Bone marrow (tissue), 2 donors: ENCODE measurements at places on chromosomes 6 and 20.

DNA sequence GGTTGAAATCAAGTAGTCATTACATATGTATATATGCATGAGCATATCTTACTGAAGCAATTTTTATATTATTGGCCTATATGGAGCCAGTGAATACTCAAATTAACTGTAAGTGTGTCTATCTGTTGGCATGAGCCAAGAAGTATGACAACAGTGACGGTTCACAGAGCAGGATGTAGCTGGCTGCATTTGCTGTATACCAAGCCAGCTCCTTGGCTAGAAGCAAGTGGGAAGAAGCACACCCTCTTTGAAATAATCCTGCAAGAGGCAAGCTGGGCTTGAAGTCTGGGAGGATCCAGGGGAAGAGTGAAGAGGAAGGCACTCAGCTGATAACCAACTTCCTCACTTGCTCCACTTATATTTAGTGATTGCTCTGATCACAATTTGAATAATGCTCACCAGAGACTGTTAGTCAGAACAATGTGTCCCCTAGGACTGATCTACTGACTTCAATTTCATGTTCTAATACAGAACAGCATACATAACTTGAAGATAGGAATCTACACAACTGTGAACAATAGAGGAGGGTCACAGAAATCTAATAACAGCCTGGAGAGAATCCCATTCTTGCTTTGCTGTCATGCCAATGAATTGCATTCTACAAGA lies 497.3 kb downstream of the PRKN start:
- DNase-seq, result no peak

GRCh38 chr20:60136645-60137401 lies 178.6 kb downstream of the CDH26 start:
- DNase-seq, result no peak

DNA sequence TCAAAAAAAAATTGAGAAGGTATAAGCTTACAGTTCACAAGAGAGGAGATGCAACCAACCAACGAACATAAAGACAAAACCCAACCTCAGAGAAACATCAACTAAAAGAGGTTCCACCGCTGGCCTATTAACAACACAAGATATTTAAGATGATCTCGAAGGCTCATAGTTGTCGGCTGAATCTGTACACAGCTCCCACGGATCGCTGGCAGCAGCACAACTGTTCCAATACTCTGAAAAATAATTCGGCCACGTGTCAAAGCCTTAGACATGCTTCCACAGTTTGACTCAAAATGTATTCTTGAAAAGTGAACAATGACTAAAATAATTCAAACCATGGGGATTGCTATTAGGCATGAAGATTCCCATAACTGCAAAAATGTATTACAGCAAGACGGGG lies 13.7 kb downstream of the EXOC2 start:
- no peak for DNase-seq

- DNase-seq, result peak; percentile 60
These were observed 46.0 kb upstream of the PTPN1 start for GRCh38 chr20:50464026-50464724.

DNA sequence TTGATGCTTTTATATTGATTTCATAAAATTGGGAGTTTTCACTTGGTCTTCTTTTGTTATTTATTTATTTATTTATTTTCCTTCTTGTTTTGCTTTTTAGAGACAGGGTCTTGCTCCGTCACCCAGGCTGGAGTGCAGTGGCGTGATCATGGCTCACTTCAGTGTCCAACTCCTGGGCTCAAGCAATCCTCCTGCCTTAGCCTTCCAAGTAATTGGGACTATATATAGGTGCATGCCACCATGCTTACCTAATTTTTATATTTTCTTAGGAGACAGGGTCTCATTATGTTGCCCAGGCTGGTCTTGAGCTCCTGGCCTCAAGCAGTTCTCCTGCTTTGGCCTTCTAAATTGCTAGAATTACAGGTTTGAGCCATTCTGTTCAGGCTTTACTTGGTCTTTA lies 38.3 kb upstream of the MYLK2 start:
- no peak for DNase-seq

DNA sequence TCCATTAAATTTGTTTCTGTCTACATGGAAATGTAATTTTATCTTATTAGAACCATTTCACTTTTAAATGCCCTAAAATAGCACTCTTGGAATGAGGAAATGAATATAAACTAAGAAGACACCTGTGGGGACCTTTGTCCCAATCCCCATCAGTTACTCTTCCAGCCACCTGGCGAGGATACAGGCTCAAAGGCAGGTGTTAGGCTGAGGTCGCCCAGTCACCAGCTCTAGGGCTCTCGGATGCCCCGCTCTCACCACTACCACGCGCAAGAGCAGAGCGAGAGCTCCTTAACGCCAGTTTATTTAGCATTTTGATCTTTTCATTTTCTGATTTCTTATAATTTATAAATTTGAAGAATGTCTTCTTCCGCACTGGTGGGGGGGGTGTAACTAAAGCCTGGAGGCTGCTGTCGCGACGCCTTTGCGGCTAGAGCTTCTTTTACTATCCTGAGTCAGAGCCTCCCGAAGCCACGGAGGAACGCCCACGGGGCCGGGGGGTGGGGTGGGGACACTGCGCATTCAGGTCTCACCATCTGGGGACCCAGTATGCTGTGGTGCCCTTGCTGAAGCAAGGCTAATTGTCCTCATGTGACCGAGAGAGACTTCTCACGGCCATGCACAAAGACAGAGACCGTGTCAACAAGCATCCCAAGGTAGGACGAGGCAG lies 38.7 kb upstream of the AFDN start:
- DNase-seq, result no peak

- no peak for DNase-seq
These were observed 11.1 kb upstream of the SNRNP48 start for GRCh38 chr6:7578931-7579330.

DNA sequence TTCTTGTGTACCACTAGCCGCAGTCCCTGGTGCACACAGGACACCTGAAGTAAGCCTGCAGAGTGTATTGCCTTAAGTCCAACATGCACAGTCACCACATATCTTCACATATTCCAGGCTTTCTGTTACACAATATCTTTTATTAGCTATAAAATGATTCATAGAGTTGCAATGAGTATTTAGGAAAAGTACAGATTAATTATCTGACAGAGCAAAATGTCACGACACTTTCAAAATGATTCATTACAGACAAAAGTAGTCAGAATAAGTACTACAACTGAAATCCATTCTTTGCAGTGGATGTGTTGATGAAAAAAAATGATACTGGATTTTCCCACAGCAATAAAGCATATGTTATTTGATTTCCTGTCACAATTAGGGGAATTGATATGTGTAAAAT lies 199.5 kb upstream of the ASCC3 start:
- no peak for DNase-seq

DNA sequence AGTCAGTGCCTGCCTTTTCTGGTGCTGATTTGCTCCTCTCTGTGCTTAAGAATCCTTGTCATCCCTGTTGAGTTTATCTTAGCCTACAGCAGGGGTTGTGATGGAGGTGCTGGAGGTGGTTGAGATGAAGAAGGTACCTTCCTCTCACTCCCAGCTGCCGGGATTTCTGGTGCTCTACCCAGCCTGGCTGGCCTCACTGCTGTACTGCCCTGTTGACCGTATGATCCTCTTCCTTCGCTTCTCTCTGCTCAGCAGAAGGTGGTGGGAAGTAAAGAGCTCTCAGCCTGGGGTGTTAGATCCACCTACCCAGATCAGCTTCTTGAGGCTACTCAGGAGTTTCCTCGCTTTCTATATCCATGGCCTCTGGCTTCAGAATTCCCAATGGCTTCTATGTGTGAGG lies 101.0 kb upstream of the NXT1 start:
- no peak for DNase-seq

GRCh38 chr20:35909176-35909575 lies 45.1 kb downstream of the SCAND1 start:
- no peak for DNase-seq

GRCh38 chr6:51554029-51554428 lies 533.4 kb downstream of the PKHD1 start:
- no peak for DNase-seq

DNA sequence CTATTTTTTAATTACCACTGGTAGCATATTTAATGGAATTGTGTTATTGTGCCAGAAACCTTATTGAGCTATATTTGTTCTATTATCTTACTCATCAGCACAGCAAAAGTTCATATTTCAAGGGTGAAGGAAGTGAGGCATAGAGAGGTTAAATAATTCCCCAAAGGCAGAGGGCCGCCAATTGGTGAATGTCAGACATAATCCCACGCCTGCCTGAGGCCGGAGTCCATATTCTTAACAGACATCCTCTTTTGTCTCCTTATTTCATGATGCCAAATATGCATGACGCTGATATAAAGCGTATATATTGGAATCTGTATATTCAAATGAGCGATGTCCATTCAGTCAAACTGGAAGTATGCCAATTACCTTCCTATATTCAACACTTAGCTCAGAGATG lies 505.0 kb upstream of the SLC35B3 start:
- no peak for DNase-seq
